ENCODE measurements at places on chromosomes 11 and 22.

- DNase-seq: no peak
These were observed 7.6 kb downstream of the IL17REL start for GRCh38 chr22:50004918-50005317.

GRCh38 chr11:121422675-121423074 lies 29.4 kb upstream of the SORL1 start:
- no peak for DNase-seq

DNA sequence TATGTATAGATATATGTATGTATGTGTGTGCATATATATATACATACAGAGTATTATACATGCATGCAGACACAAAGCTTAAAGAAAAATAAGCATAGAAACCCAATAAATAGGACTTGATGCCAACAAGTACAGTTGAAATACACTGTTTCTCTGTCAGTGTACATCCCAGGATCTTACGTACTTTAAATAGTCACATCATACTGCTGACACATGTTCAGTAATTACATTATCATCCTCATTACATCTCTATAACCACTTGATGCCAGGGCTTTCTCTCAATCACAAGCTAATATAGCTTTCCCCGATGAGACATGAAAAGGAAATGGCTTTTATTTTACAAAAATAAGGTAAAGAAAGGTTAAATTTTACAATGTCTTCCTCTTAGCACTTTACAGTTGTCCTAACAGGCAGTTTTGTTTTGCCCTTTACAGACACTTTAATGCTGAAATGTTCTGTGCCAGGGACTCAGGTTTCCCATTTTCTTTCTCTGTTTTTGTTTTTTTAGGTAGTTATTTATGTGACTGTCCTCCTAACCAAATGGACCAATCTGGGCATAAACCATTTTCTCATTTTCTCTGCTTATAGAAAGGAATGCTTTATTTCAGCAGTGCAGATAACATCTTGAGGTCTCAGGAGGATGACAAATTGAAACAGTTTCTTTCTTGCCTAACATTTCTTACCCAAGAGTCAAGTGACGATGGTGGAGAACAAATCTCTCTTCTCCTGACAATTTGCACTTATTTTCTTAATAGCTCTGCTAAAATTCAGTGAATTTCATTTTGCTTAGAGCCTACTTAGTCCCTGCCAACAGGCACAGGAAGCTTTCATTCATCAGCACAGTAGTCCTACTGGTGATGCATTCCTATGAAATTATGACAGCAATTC lies 350.2 kb downstream of the TTC28 start:
- peak; percentile 31 for DNase-seq

DNA sequence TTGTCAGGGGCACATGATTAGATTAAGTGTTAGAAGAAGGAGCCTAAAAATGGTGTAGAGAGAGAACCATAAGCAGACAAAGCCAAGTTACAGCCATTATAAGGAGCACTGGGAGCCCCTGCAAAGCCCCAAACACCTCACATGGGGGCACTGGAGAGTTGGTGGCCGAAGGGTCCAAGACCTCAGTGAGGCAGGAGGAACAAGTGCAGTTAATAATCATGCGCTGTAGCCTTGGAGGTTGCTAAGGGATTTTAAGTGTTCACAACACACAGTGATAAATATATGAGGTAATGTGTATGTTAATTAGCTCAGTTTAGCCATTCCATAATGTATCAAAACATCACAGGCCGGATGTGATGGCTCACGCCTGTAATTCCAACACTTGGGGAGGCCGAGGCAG lies 54.4 kb upstream of the JAM3 start:
- DNase-seq: no peak

DNA sequence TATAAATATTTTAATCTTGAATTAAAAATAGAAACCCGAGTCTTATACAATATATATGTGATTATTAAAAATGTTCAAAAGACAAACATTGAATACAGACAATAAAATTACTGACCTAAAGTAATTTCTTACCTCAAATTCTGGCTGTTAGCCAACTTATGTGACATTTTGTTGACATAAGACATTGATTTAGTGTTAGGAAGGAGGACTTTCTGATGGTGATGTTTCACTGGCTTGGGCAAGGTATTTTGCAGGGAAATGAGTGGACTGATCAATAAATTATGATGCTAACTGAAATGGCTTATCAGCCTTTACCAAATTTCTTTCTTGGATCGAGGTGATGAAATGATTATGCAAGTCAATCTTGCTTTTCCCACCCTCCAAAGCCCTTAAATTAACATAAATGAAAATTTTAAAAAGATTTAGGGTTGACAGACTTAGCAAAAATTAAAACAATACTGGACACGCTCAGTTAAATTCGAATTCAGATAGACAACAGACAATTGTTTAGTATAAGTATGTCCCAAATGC lies 33.2 kb upstream of the FZD4 start:
- DNase-seq: no peak

DNA sequence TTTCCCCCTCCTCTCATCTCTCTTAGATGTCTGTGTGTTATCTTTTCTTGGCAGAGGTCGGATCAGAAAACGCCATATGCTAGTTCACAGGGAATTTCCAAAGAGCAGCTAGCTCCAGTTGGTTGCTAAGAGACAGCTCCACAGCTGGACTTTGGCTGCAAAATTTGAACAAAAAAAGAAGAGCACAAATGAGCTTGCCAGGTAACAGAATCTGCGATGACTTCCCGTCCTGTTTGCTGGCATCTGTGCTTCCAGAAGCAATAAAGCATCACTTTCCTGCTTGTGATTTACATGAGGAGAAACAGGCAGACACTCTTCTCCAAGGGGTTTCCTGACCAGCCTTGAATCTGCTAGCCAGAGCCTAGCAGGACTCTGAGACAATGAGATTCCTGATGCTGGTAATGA lies 596.0 kb upstream of the B3GAT1 start:
- no peak for DNase-seq

- no peak for DNase-seq
These were observed 81.9 kb upstream of the CRTAM start for GRCh38 chr11:122756417-122756816.

DNA sequence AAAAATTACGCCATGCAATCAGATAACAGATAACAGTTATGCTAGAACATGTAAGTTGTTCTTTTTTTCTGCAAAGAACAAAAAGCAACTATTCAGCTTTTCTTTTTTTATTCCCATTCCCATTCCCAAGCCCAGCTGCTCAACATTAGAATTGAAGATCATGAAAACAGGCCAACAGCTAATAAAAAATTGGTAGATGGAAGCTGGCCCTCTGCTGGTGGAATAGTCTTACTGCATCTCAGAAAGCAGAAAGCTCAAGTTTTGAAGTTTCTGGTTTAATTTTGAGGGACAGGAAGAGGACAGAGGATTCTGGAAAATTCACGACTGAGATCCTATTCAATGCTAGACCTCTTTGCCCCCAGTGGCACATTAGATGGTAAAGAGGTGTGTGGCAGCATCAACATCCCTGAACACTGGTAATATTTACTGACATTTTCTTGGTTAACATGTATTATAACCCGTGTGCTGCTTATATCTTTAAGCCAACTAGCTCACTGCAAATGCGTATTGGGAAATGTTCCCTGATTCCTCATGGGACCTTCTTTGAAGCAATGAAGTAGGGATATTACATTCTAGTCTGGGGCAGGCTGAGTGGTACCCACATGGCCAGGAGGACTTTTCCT lies 591.2 kb downstream of the OPCML start:
- DNase-seq: no peak

DNA sequence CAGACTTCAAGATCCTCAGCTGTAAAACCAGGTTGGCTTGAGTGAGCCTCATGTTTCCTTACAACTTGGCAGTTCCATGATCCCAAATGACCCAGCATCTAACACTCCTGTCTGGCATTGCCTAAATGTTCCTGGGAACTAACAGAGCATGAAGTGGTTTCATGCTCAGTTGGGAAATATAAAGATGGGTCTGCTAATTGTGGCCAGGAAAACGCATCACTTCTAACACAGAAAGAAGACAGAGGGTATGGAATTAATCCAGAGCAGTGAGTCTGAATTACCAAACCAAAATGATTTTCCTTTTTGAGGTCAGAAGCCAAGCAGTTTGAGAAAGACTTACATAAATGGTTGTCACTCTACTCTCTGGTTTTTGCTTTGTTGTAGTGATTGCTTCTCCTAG lies 60.5 kb upstream of the MMP13 start:
- no peak for DNase-seq

- DNase-seq: no peak
These were observed 45.2 kb upstream of the TBCEL start for GRCh38 chr11:120978701-120979100.

GRCh38 chr11:77752516-77752915 lies 68.0 kb downstream of the RSF1 start:
- DNase-seq: no peak

DNA sequence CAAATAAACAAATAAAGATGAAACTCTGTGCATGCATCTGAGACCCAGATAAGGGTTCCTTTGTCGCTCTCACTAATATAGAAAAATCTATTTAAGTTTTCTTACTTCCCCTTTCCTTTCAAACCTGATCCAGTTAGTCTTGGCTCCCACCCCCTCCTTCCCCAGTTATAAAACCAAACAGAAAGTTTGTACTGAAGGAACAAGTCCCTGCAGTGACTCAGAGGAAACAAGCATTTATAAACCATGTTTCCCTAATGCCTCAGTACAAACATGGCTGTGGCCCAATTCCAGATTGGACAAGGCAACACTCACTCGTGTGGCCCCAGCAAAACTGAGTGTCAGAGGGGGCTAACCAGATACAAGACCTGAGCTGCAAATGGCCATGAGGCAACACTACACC lies 65.5 kb upstream of the ARHGAP20 start:
- DNase-seq: no peak

DNA sequence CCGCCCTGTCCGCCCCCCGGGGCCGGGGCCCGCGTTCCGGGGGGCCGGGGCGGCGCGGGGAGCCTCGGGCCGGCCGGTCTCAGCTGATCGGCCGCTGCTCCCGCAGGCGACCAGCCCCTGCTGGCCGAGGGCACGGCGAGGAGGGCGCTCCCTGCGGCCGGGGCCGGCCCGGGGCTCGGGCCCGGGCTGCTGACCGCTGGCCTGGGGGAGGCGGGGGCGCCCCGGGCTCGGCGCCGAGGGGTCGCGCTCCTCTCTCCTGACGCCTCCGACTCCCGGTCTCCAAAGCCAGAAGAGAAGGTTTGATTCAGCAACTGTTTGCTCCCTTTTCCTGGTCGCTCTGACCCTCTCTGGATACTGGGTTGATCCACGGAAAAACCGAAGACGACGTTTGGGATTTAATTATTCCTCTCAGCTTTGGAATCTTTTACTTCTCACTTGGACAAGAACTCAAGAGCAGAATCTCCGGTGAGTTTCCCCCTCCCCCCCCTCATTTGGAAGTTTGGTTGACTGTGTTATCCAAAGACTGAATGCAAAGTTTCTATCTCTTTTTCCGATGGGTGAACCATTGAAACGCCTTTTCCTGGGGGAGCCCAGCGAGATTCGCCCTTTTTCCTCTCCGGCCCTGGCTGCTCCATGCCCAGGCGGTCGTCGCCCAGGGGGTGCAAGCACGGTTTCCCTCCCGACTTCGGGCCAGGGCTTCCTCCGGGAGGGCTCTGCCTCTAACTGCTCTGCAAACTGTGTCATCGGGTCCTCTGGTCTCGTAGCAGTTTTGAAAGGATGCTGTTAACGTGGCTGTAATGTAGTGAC lies 725 bp downstream of the KDM2A start:
- no peak for DNase-seq

DNA sequence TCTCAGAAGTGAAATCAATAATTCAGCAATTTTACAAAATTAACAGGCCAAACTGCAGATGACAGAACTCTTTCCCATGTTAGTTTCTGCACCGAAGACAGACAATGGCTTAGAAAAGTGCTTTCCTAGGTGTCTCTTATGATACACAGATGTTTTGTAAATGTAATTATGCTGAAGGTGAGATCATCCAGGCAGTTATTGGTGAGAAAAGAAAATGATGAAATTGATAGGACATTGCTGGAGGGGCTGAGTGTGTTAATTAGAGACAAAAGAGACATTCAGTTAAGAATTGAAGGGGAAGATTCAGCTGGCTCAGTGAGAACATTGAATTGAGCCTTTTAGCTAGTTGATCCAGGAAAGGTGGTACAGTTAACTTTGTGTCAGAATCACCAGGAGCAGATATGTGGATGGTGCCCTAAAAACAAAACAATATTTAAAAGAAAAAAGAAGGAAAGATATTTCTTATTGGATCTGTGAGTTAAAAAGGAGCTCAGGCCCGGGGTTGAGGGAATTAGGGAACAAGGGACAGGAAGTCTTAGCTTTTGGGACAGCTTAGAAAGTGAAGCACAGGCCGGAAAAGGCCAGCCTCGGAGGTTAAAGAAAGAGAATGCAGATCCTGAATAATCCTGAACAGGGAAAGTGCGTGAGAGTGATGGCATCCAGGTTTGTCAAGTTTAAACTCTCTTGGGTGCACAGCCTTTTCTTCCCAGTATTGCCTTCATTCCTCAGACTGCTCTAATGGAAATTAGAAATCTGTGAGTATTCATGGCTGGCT lies 16.9 kb downstream of the ARHGAP42 start:
- DNase-seq: no peak

DNA sequence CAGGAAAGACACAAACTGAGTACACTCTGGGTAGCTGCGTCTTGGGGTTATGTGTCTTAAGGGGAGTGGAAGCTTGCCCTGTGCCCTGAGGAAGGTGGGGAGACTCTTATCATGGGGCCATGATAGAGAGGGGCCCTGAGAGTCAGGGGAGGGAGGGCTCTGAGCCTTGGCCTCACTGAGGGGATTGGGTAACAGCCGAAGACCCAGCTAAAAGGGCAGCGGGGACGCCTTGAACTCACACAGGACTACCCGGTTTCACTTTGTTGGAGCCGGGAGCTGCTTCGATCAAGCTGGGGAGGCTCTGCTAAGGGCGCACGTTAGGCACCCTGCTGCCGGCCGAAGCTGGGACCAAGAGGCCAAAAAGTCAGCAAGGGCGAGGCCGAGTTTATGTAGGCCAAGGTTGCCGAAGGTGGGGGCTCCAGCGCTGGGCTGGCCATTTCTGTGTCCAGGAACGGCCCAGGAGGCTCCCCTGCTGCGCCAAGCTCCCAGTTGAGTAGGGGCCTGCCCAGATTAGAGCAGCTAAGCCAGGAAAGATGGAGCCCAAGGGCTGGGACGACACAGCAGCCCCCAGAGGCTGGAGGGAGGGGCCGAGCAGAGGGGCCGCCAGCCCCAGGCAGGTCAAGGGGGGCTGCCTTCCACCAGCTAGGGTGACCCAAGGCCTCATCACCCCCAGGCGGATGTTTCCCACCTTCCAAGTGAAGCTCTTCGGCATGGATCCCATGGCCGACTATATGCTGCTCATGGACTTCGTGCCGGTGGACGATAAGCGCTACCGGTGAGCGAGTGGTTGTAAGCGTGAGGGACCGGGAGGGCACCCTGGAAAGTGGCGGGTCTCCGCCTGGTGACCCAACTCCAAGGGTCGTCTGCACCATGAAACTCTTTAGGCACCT lies 2.2 kb downstream of the TBX1 start:
- no peak for DNase-seq

- no peak for DNase-seq
These were observed 10.5 kb downstream of the COA4 start for GRCh38 chr11:73866095-73866579.

DNA sequence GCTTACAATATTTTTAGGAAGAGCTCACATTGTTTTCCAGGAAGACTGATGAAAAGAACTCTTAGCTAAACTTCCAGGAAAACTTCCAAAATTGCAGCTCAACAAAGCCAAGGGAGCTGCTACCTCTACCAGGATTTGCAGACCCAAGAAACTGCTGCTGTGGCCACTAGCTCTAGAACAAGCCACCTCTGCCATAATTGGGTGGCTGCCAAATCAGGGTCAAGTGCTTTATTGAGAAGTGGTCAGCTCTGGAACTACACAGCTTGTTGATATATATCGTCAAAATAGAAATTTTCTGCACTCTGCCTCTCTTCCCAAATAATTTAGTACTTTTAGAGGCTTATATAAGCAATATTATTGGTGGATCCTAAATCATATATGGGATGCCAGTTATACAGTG lies 371.8 kb upstream of the CHORDC1 start:
- no peak for DNase-seq

Measured in AG04449 (cell line).